ENCODE measurements at places on chromosomes 4 and X. TPM values are rescaled to one million over a fixed set of nuclear protein-coding genes. Genes with fewer than 3 reads are reported as not detected.

ZFYVE28 gene
- 0.33 TPM for polyA plus RNA-seq

- no peaks in the 10 kb centered on the region for H3K27me3 ChIP-seq
- H3K4me1 ChIP-seq, result no peaks in the 10 kb centered on the region
- DNase-seq, result no peak
- H3K27ac ChIP-seq, result no peak overlapping the region
- no peak overlapping the region for H3K4me3 ChIP-seq
Measured at GRCh38 chrX:149871433-149871832, 9.6 kb upstream of the MAGEA8 start.

ADH7 gene
- polyA plus RNA-seq, result 2.2 TPM

GLA gene
- polyA plus RNA-seq, result 38.3 TPM

MTMR8 gene
- polyA plus RNA-seq, result 1.1 TPM

GRCh38 chrX:24482823-24483415, 17.8 kb downstream of the PDK3 start:
- no peak for DNase-seq
- no peaks in the 10 kb centered on the region for H3K36me3 ChIP-seq
- no peak overlapping the region for H3K27ac ChIP-seq
- no peak overlapping the region for H3K4me3 ChIP-seq
